ENCODE measurements at places on chromosomes 6 and 20.

DNA sequence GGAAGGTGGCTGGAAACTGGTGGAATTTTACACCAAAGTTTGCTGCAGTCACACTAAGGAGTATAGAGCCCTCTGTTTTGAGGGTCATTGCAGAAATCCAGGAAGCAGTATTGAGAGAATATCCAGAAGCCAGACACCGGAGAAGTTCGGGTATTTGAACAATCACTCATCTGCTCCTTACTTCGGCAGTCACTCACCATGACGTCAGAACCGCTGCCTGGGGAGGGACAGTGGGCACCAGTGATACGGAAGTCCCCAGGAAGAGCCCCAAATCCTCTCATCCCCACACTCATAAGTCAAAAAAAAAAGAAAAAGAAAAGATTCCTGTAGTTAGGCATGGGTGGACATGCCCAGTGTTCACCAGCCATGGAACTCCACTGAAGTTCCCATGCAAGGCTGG is 4.0 kb downstream of the LY6G5C start:
- no peak for DNase-seq

DNA sequence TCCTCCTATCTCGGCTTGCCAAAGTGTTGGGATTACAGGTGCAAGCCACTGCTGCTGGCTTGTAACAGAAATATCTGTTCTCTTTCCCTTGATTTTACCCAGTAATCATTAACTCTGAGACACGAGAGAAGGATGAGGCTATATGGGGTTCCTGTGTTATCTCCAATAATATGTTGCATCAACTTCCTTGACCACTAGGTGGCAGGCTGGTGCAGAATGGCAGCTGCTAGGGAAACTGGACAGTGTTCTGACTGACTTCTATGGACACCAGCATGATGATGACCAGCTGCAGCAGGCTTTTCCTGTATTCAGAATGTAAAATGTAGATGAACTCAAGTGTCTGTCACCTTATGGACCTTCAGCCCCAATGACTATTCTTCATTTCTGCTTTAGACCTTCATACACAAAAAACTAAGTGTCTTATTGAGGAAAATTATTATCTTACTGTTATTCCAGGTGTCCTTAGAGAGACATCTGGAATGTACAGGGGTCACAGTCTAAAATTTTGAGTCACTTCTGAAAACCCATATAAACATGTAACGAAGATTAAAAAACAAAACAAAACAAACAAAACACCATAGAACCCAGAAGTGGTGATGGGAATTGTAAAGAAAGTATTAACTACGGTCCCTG is 20.4 kb upstream of the CD109 start:
- DNase-seq, result peak; percentile 87

DNA sequence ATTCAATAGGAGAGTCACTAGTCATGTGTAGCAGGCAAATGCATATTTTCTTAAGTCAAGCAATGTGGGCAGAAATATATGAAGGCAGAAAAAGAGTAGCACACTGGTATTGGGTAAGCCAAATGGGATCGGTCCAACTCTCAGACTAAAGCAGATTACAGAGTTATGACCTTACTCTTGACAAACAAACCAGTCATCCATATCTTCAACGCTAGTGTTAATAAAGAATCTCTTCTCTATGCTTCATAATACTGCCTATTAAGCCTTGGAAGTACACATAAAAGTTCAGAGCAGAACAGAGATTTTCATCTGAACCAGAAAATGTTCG is 320.2 kb upstream of the JARID2 start:
- no peak for DNase-seq

GRCh38 chr20:21229163-21229562 is 74.0 kb upstream of the XRN2 start:
- no peak for DNase-seq

DNA sequence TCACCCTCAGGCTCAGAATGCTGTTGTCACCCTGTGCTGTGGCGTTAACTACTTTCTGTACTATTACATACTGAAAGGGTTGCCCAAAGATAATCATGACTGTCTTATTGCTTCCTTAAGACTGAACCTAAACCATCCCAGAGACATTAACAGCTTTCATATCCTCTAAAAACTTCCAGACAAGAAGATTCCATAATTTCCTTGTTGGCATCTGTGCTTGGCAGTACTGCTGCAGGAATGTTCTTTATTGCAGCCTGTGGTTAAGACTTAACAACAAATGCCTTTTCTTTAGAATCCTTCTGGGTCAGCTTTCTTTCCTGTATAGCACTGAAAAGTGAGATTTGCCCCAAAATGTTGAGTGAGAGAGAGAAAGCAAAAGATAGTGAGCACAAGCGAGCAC is 109.7 kb downstream of the GJA10 start:
- no peak for DNase-seq

- DNase-seq, result no peak
Measured at GRCh38 chr6:156804402-156804801, 27.2 kb downstream of the ARID1B start.

GRCh38 chr6:144657691-144658090 is 372.6 kb downstream of the UTRN start:
- DNase-seq, result no peak

- DNase-seq, result peak; percentile 88
Measured at GRCh38 chr6:15901141-15902115, 227.5 kb upstream of the MYLIP start.

Data from AML-193 (cell line).